T-helper 2 cell treated with Interferon-gamma antibody and Interleukin-4, amounts not matched to agents 5 μg/mL and 100 μg/mL, for 36 hours (primary cell): ENCODE measurements at places on chromosomes 1 and 21.

DNA sequence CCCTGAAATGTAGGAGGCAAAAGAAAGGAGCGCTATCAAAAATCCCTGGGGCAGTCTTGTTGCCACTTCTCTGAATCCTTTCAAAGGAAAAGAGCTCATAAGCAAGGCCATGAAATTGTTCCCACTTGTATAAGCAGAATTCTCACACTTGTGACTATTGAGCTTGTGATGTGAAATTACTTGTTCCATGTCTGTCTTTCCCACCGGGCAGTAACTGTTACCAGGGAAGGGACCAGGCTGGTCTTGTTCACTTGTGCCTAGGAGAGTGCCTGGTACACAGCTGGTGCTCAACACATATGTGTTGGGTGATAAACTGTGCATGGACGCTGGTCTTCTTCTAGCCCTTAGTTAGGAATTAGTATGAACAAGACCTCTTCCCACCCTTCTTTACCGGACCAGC lies 150.6 kb downstream of the CDC7 start:
- DNase-seq, result no peak

- DNase-seq, result no peak
Observed at GRCh38 chr1:221344693-221345092, 397.2 kb downstream of the DUSP10 start.

DNA sequence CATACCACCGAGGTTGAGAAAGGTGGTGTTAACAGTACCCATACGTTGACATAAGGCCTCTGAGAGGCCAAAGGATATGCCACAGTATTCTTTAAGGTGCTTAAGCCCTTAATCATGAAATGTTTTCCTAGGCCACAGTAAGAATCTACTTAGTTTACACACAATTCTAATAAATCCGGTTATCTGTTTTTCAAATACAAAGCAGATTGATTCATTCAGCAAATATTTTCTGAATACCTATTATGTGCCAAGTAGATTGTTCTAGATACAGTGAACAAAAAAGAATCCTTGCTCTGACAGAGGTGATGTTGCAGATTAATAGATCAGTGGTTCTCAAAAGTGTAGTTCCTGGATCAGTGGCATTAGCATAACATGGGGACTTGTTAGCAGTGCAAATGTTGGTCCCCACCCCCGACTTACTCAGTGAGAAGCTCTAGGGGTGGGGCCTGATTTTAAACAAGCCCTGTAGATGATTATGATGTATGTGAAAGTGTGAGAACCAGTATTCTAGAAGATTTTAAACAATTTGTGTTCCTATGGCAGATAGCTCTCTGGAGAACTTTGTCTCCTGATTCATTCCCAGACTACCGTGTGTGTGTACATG lies 61.6 kb downstream of the NFIA start:
- no peak for DNase-seq

- DNase-seq, result no peak
Observed at GRCh38 chr1:27618341-27619082, 14.6 kb upstream of the AHDC1 start.

- no peak for DNase-seq
Observed at GRCh38 chr1:88784551-88784950, 100.5 kb downstream of the PKN2 start.

DNA sequence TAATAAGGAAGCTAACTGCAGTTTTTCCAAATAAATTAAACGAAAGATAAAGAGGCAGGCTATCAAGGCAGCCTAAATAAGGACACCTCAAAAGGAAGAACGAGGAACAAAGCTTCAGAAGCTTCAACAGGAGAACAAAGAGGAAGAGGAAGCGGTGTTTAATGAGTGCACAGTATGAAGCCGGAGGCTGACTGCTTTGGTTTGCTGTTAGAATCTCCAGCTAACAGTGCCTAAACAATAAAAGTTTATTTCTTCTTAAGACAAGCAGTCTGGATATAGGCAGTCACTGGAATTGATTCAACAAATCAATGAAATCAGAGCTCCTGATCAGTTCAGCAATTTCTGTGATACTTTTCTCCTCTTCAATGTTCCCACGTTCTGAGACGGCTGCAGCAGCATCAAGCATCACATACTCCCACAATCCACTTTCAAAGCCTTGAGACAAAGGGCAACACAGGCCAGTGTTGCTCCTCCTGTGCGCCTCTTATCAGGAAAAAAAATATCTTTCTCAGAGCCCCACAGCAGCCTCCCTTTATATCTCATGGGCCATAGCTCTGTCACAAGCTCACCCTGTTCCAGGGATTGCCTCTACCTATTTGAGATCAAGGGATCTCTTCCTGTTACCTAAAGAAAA lies 365.6 kb upstream of the ST6GALNAC5 start:
- no peak for DNase-seq

DNA sequence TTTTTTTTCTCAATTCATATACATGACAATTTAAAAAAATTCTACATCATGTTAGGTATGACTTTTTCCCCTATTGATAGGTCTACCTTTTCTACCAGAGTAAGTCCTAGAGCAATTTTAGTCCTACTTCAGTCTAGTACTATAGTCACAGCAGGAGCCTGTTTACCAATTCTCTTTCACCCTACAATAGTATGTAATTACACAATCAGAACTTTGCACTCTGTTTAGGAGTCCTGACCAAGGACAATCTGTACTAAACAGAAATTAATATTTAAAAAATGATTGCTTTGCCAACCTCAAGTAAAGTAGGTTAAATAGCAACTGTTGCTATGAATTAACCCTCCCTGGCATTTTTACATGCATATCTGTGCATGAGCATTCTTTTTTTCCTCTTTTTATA lies 810 bp upstream of the CYP4A11 start:
- no peak for DNase-seq

GRCh38 chr1:184513966-184514365 lies 127.1 kb downstream of the C1orf21 start:
- DNase-seq, result no peak

GRCh38 chr1:228510803-228511413 lies 23.7 kb downstream of the RNF187 start:
- no peak for DNase-seq

DNA sequence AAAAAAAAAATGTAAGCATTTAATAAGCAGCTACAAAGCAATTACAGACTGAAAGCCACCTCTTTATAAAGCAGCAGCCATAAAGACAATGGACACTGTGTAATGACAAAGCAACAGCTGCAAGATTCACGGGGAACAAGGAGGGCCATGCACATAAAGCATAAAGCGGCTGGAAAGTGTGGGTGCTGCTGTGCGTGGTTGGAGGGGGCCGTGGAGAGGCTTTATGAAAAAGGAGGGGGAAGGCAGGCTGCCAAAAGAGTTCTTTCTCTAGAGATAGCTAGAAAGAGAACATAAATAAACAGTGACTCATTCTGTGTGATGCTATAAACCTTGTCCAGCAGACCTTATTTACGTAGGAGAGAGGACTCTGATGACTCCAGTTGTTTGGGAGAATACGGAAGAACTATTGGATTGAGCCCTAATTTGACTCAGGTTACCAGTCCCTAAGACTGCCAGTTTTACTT lies 49.3 kb downstream of the ADAMTS1 start:
- DNase-seq, result no peak

DNA sequence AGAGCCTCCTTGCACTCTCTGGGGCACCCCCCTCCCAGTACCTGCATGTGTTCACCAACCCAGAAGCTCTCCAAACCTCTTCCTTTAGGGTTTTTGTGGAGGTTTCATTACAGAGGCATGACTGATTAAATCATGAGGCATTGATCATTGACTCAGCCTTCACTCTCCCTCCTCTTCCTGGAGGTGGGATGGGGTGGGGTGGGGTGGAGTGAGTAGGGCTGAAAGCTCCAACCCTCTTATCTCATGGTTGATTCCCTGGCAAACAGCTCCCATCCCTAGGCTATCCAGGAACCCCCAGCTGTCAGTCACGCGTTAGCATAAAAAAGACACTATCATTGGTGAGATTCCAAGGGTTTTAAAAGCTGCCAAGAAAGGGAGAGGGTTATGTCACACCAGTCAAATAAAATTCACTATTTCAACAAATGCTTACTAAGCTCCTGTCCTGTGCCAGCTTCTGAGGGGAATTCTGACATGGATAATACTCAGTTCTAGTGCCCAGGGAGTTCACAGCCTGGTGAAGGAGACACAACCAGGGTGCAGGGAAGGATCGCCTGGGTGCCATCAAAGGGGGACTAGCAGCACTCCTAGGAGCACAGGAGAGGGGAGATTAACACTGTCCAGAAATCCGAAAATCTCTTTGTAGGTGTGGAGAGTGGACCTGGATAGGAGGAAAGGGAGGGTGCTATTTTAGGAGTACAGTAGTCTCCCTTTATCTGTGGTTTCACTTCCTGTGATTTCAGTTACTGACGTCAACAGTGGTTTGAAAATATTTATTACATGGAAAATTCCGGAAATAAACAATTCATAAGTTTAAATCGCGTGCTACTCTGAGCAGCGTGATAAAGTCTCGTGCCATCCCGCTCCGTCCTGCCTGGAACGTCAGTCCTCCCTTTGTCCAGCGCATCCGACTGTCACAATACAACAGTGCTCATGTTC lies 6.8 kb upstream of the IL24 start:
- peak; percentile 16 for DNase-seq

- no peak for DNase-seq
Observed at GRCh38 chr1:99557546-99558202, 88.2 kb upstream of the PALMD start.

GRCh38 chr1:200483491-200484143 lies 73.8 kb upstream of the ZNF281 start:
- peak; percentile 83 for DNase-seq

- peak; percentile 90 for DNase-seq
Observed at GRCh38 chr21:35048706-35049617, at the start of gene RUNX1. RUNX1 (minus strand) TSS chr21:35049302.

DNA sequence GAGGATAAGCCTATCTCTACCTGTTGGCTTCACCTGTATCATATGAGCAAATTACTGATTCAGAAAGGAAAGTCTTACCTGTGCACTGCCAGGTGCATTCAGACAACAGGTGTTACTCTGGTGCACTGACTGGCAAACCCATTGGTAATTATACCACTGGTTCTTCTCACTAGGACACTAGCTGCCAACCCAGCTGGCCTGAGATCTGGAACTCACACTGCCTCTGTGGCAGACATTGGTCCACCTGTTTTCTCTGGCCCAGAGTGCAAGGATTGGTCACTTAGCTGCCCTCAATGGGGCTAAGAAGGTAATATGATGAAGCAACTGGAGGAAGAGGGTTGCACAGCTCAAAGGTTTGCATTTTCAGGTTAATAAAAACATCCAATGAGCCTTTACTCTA lies 140.2 kb upstream of the DNAH14 start:
- no peak for DNase-seq

GRCh38 chr1:93595266-93595665 lies 86.4 kb downstream of the BCAR3 start:
- no peak for DNase-seq

- peak; percentile 71 for DNase-seq
Observed at GRCh38 chr1:234775477-234776246, 165.7 kb upstream of the IRF2BP2 start.

GRCh38 chr21:44050276-44050675 lies 38.2 kb downstream of the TRAPPC10 start:
- no peak for DNase-seq

GRCh38 chr1:55718758-55719671 lies 503.9 kb upstream of the USP24 start:
- DNase-seq, result no peak

- DNase-seq, result peak; percentile 47
Observed at GRCh38 chr1:110746644-110747259, 72.0 kb upstream of the KCNA3 start.

- no peak for DNase-seq
Observed at GRCh38 chr1:214542275-214543199, 8.9 kb downstream of the PTPN14 start.

- no peak for DNase-seq
Observed at GRCh38 chr1:30815556-30815955, 58.0 kb upstream of the LAPTM5 start.

DNA sequence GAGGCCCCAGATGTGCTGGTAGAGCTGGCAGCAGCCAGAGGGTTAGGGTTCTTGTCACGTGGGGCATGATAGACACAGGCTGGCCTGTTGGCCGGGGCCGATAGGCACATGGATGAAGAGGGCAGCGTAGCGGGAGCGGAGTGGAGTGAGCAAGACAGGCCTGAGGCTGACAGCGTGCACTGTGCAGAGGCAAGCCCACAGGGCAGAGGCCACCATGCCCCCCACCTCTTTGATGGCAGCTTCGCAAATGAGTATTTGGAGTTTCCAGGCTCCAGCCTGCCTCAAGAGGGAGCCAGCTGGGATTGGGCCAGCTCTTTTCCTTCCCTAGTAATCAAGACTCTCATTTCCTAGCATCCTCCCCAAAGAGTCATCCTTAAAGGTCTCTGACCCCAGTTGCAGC lies 43.5 kb downstream of the TMCC2 start:
- no peak for DNase-seq

DNA sequence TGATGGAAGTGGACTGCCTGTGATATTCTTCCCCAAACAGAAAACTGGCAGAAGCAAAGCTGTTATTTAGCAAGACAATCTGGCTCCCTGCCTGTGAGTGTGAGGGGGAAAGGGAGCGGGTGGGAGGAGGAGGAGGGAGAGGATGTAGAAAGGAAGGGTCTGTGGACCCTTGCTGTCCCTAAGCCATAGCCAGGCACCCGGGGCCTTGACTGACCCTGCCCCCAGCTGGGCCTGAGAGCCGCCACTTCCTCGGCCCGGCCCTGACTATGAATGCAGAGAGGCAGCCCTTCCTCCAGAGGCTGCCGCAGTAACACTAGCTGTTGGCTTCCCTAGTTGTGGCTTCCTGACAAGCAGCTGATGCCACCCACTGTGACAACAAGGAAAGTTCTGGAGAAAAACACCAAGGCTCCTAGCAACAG lies 13.9 kb downstream of the PLA2G2F start:
- no peak for DNase-seq

DNA sequence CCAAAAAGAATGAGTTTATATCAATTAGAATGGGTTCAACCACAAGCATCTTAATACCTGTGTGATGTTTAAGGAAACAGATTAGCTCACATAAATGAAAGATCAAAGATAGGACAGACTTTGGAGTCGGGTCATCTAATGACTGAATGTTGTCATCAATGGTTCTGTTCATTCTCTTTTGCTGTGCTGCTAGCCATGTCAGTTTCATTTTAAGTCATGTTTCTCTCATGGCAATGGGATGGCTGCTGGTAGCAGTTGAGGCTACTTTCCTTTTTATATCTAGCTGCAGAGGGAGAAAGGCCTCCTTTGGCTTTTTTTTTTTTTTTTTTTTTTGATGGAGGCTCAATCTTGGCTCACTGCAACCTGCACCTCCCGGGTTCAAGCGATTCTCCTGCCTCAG lies 86.9 kb upstream of the SPAG17 start:
- no peak for DNase-seq

- DNase-seq, result peak; percentile 24
Observed at GRCh38 chr1:17661546-17662157, 93.5 kb upstream of the ACTL8 start.

DNA sequence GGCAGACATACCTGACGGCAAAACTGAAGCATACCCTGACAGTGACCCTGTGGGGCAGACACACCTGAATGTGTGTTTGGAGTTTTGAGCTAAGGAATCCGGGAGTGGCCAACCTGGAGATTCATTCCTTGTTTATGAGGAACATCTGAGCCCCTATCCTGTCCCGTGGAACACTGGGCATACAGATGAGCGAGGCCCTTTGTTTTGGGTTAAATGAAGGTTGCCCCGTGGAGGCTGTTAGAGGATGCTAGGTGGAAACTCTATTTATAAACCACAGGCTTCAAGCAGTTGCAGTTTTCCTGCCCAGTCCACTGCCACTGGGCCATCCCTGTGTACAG lies 18.1 kb downstream of the GALNT2 start:
- no peak for DNase-seq
